ENCODE measurements at places on chromosomes 3 and 15.
A peak's percentile ranks its signal among the peaks of the same experiment; 100 is the strongest.

DNA sequence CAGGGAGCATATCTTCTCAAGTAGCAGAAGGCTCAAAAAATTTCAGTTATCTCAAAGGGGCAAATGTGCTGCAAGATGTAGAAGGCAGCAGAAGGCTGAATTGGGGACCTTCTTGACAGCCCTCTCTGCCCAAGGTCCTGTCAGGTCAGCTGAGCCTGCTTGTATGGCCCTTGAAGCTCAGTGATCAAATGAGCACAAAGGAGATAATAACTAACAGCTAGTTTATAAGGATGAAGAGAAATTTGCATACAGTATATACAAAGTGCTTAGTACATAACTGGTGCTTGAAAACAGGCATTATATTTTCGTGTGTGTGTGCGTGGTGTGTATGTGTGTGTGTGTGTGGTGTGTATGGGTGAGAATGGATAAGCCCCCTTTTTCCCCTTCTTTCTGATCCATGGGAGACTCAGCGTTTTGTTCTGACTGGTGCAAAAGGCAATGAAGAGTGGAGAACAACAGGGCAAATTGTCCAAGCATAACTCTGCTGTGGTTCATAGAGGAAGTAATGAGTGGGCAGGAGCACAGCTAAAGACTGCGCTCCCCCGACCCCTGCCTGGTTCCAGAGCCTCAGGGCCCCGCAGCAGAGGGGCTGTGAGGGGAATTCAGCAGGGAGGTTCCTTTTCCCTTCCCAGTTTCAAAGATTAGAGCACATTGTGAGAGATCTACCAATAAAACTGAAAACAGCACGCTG, 356.8 kb upstream of the NR2F2 start:
- no peak for DNase-seq

DNA sequence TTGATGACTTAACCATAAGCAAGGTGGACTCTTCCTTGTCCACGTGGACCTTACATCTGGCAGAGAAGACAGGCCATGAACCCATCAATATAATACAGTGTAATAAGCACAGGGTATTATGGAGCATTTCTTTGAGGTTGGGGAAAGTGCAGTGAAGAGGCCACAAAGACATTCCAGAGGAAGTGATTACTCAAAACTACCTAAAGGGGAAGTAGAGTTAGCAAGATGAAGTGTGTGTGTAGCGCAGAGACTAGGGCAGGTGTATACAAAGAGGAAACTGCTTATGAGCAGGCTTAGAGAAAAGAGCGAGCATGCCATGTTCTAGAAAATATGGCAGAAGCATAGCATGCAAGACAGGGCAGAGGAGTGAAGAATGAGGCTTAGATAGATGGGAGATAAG, 17.9 kb downstream of the CP start:
- DNase-seq, result no peak

DNA sequence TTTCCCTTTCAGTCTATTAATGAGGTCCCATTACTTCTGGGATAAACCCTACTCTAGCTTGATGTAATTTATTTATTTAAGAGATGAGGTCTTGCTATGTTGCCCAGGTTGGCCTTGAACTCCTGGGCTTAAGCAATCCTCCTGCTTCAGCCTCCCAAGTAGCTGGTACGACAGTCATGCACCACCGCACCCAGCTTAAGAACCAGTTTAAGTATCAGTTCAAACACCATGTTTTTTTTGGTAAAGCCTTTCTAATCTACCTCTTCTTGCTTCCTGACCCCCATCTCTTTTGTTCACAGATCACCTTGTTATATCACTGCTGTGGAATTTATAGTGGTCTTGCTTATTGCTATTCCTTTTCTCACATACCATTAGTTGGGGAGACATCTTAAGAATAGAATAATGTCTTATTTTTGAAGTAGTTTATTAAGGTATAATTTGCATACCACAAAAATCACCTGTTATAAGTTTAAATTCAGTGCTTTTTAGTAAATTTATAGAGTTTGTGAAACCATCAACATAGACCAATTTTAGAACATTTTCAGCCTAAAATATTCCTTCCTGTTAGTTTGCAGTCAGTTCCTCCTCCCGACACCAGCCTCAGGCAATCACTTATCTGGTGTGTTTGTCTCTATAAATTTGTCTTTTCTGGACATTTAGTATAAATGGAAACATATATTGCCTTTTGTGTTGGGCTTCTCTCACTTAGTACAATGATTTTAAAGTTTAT, 257.9 kb downstream of the PDCD6IP start:
- DNase-seq, result no peak

DNA sequence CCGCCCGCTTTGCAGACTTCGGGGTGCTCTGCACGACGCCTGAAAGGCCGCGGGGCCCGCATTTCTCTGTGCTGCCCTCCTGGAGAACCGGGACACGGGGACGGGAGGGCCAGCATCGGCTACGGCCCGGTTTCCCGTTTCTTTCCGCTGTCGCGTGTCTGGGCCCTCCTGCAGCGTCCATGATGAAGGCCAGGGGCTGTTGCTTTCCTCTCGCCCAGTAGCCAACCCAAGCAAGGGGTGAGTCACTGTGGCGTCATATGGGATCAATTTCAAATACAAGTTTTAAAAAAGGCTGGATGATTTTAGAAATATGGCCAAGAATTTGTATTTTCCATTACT, 435 bp downstream of the SLC35G2 start:
- DNase-seq, result peak; percentile 59

- DNase-seq, result peak; percentile 96
These were observed 638.6 kb upstream of the TBL1XR1 start for GRCh38 chr3:177835917-177836316.

GRCh38 chr3:55711646-55712045, 224.5 kb upstream of the WNT5A start:
- no peak for DNase-seq

GRCh38 chr3:45595364-45596195, 1.0 kb downstream of the LIMD1 start:
- no peak for DNase-seq

GRCh38 chr15:30927148-30927761, 23.5 kb downstream of the FAN1 start:
- DNase-seq, result no peak

GRCh38 chr3:86954747-86955146, 36.2 kb downstream of the VGLL3 start:
- DNase-seq, result no peak

GRCh38 chr15:101551696-101552591, 62.4 kb upstream of the PCSK6 start:
- no peak for DNase-seq

GRCh38 chr3:185114756-185115155, 38.1 kb downstream of the C3orf70 start:
- DNase-seq, result no peak

- no peak for DNase-seq
These were observed 168.8 kb upstream of the NDN start for GRCh38 chr15:23855947-23856346.

GRCh38 chr15:101533371-101534140, 44.0 kb upstream of the PCSK6 start:
- no peak for DNase-seq

DNA sequence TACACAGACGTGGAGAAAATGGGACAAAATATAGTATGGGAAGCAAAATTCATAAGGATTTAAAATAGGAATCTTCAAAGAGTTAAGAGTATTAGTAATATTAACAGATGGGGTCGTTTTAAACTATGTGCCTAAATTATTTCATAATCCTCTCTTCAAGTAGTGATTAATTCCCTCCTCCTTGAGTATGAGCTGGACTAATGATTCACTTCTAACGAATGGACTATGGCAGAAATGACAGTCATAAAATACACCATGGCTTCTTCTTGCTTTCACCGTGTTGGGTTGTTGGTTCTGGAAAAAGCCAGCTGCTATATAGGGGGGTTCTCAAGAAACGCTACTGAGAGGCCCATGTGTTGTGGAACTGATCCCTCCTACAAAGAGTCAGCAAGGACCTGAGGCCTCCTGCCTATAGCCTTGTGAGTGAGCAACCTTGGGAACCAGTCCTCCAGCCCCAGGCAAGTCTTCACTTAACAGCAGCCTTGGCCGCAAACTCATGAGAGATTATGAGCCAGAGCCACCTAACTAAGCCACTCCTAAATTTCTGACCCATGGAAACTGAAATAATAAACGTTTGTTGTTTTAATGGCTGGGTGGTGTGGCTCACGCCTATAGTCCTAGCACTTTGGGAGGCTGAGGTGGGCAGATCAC, 64.8 kb upstream of the ABHD2 start:
- peak; percentile 58 for DNase-seq

DNA sequence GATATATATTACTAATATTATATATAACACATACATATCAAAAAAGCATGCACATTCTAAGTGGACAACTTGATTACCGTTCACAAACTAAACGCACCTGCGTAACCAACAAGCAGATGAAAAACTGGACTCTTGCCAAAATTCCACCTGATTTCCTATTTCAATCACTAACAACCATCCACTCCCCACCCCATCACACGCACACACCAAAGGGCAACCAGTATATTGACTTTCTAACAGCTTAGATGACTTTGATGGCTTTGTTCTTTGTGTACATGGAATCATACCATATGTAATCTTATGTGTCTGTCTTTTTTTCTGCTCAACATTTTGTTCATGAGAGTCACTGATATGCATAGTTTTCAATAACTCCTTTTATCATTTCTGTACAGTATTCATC, 496.8 kb upstream of the ARRDC4 start:
- DNase-seq, result no peak

DNA sequence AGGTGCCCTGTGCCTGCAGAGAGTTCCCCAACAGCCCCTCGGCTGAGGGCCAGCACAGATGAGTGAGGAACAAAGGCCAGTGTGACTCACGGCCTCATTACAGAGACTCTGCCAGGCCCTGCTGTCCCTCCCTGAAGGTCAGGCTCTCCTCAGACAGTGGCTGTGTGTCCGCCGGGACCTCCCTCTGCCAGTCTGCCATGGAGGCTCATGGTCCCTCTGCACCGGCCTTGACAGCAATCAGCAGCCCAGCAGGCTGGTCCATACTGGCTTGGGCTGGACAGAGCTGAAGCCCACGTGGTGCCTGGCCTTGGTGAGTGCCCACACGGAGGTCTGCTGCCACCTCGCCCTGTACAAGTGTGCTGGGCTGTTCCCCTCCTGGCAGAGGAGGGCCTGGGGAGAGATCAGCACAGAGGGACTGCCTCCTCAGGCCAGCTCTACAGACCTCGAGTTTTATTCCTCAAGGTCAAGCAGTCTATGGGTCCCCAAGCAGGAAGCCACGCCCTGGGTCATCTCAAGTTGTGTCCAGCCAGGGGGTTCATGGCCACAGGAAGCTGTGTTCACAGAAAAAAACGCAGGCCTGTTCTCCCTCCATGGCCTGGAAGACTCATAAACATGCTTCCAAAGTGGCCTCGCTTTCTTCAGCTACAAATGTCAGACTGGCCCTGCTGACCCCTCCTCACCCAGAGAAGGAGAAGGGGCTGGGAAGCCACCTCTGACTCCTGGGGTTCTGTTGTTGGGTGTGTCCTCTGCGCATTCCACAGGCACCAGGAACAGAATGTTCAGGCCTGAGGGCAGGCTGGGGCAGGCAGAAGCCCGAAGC, 27.0 kb downstream of the SLC41A3 start:
- DNase-seq, result no peak

DNA sequence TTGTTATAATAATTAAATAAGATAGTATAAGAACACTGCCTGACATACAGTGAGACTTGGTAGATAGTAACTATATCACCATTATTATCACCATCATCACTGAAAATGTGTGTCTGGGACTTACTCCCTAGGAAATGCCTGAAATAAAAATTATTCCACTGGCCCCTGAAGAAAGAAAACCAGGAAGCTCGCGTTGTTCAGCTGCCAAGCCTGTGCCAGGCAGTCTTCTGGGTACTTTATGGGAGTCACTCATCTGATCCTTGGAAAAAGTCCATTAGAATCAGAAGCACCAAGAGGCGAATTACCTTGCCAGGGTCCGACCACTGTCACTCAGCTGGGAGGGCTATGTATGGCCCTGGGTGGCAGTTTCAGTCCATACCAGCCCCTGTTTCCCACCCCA, 220.3 kb upstream of the TPM1 start:
- DNase-seq, result no peak

GRCh38 chr3:182092662-182093262, 381.0 kb downstream of the SOX2 start:
- DNase-seq, result no peak

- no peak for DNase-seq
These were observed 10.2 kb downstream of the SLCO3A1 start for GRCh38 chr15:91863621-91864255.

DNA sequence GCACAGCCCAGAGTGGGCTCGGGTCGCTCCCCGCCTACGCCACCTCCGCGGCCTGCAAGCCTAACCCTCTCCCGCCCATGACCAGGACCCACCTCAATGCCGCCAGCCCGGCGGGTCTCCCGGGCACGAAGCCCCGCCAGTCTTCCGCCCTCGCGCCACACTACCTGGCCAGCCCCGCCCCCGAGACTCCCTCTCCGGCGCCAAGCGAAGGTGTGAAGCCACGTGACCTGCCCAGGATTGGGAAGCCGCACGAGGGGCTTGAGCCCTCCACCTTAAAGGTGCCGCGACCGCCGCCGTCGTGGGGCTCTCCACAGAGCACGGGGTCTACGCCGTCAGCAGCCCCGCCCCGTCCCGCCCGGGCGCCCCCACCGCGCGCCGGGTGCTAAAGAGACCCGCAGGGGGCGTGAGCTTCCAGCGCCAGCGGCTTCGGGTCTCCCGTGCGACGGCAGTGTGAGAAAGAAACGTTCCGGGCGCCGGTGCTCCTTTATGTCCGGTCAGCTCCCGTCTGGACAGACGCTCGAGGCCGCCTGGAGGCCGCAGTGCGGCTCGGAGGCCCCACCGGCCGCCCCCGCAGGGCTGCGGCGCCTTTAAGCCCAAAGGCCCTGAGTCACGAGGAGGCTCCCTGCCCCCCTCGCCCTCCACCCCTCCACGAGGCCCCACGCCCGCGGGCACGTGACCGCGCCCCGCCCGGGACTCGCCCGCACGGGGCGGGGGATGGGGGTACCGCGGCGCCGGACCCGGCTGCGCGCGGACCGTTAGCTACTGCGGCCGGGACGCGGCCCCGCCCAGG, at the start of gene CPEB1:
Gene CPEB1, minus strand, starts transcription at position 319 of the 790 bp plus-strand sequence. CDS start 18,904 bp downstream, outside the sequence.
- DNase-seq, result peak; percentile 45

DNA sequence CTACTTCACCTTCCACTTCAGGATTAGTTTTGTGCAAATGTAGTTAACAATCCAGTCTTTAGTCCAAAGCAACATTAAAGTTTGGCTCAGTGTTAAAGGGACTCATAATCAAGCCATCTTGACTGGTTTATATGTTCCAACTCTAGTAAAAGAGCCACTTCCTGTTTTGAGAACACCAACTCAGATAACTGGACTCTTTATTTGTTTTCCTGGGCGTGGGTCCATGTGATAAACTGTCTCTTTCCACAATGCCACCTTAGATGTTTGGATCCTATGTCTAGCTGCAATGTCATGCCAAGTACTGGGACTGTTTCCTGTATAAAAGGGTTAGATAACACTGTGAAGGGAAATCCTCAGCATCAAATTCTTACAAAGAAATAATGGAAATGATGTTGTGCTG, 545.0 kb downstream of the PYDC2 start:
- DNase-seq, result no peak
